ENCODE measurements at places on chromosomes 5 and 9.
A peak's percentile ranks its signal among the peaks of the same experiment; 100 is the strongest.

- H3K27me3 ChIP-seq = no peaks in the 10 kb centered on the region
- H3K4me1 ChIP-seq = peaks cover 9% of the 10 kb centered on the region
- no peak for ATAC-seq
- no peaks in the 10 kb centered on the region for H3K36me3 ChIP-seq
- H3K4me3 ChIP-seq = no peak overlapping the region
- no peak overlapping the region for H3K27ac ChIP-seq
Measured at GRCh38 chr9:89719202-89719601, 114.4 kb downstream of the GADD45G start.

- peak; percentile 7 for ATAC-seq
- no peak overlapping the region for H3K4me3 ChIP-seq
- H3K27ac ChIP-seq = no peak overlapping the region
- no peaks in the 10 kb centered on the region for H3K27me3 ChIP-seq
- H3K36me3 ChIP-seq = no peaks in the 10 kb centered on the region
- H3K4me1 ChIP-seq = no peaks in the 10 kb centered on the region
Measured at GRCh38 chr9:115333277-115334070, 215.5 kb upstream of the TNC start.

- H3K4me1 ChIP-seq = no peaks in the 10 kb centered on the region
- H3K36me3 ChIP-seq = no peaks in the 10 kb centered on the region
- no peaks in the 10 kb centered on the region for H3K27me3 ChIP-seq
- no peak overlapping the region for H3K27ac ChIP-seq
- H3K4me3 ChIP-seq = no peak overlapping the region
Measured at GRCh38 chr5:87900419-87900818, 368.2 kb downstream of the TMEM161B start.

GRCh38 chr5:111399113-111399512 is 113.2 kb downstream of the STARD4 start:
- H3K4me1 ChIP-seq = no peaks in the 10 kb centered on the region
- H3K36me3 ChIP-seq = no peaks in the 10 kb centered on the region
- no peak overlapping the region for H3K27ac ChIP-seq

DNA sequence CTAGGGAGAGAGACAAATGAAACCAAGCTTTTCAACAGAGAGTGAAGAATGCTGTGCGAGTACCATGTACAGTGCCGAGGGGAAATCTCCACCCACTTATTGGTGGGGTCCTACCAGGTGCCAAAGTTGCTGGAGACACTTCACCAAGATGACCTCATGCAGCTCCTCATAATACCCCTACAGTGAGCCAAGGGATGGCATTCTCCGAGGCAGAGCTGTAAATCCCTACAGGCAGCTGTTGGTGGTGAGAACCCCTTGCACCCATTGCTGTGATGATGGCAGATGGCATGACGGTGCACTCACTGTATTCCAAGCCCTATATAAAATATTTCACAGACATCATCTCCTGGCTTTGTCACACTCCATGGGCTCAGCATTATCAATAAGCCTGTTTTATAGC is 464.9 kb downstream of the SPOCK1 start:
- no peaks in the 10 kb centered on the region for H3K4me1 ChIP-seq
- no peak for ATAC-seq
- no peaks in the 10 kb centered on the region for H3K27me3 ChIP-seq
- no peak overlapping the region for H3K4me3 ChIP-seq
- H3K36me3 ChIP-seq = no peaks in the 10 kb centered on the region

- H3K4me3 ChIP-seq = peak overlapping the region; percentile 65
- H3K27me3 ChIP-seq = peaks cover 55% of the 10 kb centered on the region
- peak; percentile 5 for ATAC-seq
- peaks cover 4% of the 10 kb centered on the region for H3K4me1 ChIP-seq
- H3K36me3 ChIP-seq = no peaks in the 10 kb centered on the region
Measured at GRCh38 chr9:130172858-130173665, 858 bp downstream of the NCS1 start.

All from stimulated activated memory B cell treated with anti-CD40 and anti-IgM and Interleukin-4, amounts not matched to agents 10 μg/mL and 1 μg/mL and 100 μg/mL, for 72 hours (primary cell).